ENCODE measurements at places on chromosomes 4 and X. TPM values are rescaled to one million over a fixed set of nuclear protein-coding genes. Genes with fewer than 3 reads are reported as not detected.

Gene CXCL11
- polyA plus RNA-seq = 0.45 TPM

Gene GABRB1
- polyA plus RNA-seq = 0.64 TPM

Gene S100G
- polyA plus RNA-seq = not detected

Gene AMBN
- 1.3 TPM for polyA plus RNA-seq

Gene EXOC1L
- polyA plus RNA-seq = not detected

Gene CYSLTR1
- 2.7 TPM for polyA plus RNA-seq

Gene CTPS2
- 37.1 TPM for polyA plus RNA-seq

Gene RIBC1
- polyA plus RNA-seq = 3.9 TPM

Gene XAGE1A
- polyA plus RNA-seq = not detected

Gene TLR7
- 0.26 TPM for polyA plus RNA-seq

Gene CT45A1
- polyA plus RNA-seq = not detected

Gene GPR101
- polyA plus RNA-seq = not detected

Gene PTPN13
- polyA plus RNA-seq = 139 TPM

Gene BEX1
- polyA plus RNA-seq = 60.5 TPM

Gene FAM47A
- not detected for polyA plus RNA-seq

Gene TCEAL8
- 178 TPM for polyA plus RNA-seq

Gene SSX3
- polyA plus RNA-seq = not detected

Gene ATOH1
- polyA plus RNA-seq = not detected

Gene SNCA
- 65.9 TPM for polyA plus RNA-seq

Gene IL13RA1
- polyA plus RNA-seq = 71.6 TPM

Gene MAGEA2B
- polyA plus RNA-seq = not detected

Gene RAP1GDS1
- 32.8 TPM for polyA plus RNA-seq

Gene LINC00632
- 3.5 TPM for polyA plus RNA-seq

Gene OPHN1
- 7.2 TPM for polyA plus RNA-seq

Gene CCKAR
- 0.05 TPM for polyA plus RNA-seq

Gene CT45A10
- polyA plus RNA-seq = not detected

Gene CSAG1
- polyA plus RNA-seq = not detected

Gene RNF150
- polyA plus RNA-seq = 26.0 TPM

Gene C4orf50
- 0.01 TPM for polyA plus RNA-seq

Gene PASD1
- not detected for polyA plus RNA-seq

Gene PAGE2
- polyA plus RNA-seq = not detected

Gene QRFPR
- 0.88 TPM for polyA plus RNA-seq

Gene MAGEA4
- polyA plus RNA-seq = not detected

Gene UGT2B11
- 4.3 TPM for polyA plus RNA-seq

Gene SYAP1
- polyA plus RNA-seq = 34.4 TPM

Gene PAGE2B
- polyA plus RNA-seq = not detected

Gene CTAG1A
- not detected for polyA plus RNA-seq

Gene GDPD2
- polyA plus RNA-seq = 1.0 TPM

Gene CAPN6
- 26.8 TPM for polyA plus RNA-seq

Gene GATA1
- polyA plus RNA-seq = 0.64 TPM

Gene TNMD
- 3.2 TPM for polyA plus RNA-seq

Gene SLIT2
- 55.6 TPM for polyA plus RNA-seq

Gene PPP1R3F
- 8.5 TPM for polyA plus RNA-seq

Gene F8A3
- 6.1 TPM for polyA plus RNA-seq

Gene GNRHR
- polyA plus RNA-seq = 0.60 TPM

Gene PROM1
- polyA plus RNA-seq = 36.6 TPM

Gene AR
- polyA plus RNA-seq = 4.2 TPM

Gene ODAM
- polyA plus RNA-seq = 1.2 TPM

Gene MCF2
- polyA plus RNA-seq = 1.2 TPM

Gene SLC2A9
- polyA plus RNA-seq = 9.2 TPM

Gene SLC16A2
- 29.8 TPM for polyA plus RNA-seq

Gene GAGE12E
- not detected for polyA plus RNA-seq

Gene MGARP
- 0.42 TPM for polyA plus RNA-seq

Gene ARL13A
- polyA plus RNA-seq = 0.40 TPM

Gene CFAP299
- 0.42 TPM for polyA plus RNA-seq

Gene ETDA
- 0.38 TPM for polyA plus RNA-seq

Gene HTRA3
- polyA plus RNA-seq = 10.7 TPM

Gene EMCN
- polyA plus RNA-seq = 114 TPM

Gene PCSK1N
- polyA plus RNA-seq = 9.4 TPM

Gene CABS1
- polyA plus RNA-seq = not detected

All from right renal pelvis (tissue), 4 donors.